Neural crest cell (in vitro differentiated cells): ENCODE measurements at places on chromosomes 5 and 9.

- DNase-seq: no peak
Measured at GRCh38 chr9:16133032-16133431, 580.2 kb downstream of the CCDC171 start.

DNA sequence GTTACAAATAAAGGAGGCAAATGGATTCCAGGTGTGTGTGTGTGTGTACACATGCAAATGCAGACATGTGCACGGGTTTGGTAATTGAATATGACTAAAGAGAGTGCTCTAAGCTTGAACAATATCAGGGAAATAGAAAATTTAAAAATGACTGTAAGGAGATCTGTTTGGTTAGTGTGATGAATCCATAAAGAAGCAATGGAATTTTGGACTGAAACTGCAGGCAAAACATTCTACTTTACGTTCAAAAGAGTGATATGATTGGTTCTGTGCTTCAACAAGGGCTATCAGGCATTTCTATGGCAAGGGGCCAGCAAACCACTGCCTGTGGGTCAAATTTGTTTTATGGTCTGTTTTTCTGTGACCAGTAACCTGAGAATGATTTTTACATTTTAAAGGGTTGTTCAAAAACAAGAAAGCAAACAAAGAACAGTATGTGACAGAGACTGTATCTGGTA, 332.8 kb upstream of the KLF9 start:
- no peak for DNase-seq

DNA sequence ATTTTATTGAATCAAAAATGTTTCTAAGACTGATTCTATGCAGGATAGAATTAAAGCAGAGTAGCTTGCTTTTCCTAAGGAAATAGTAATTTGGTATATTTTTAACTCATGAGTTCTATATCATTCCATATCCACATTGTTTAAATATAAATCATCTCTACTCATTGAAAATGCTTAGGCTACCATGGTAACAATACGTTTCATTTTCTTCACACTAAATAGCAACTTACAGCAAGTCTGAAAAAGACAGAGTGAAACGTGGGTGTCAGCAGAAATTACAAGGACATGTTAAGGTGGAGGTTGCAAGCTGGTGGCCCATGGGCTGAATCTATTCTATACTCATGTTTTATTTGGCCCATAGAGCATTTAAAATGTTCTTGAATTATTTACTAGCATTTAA, 487.9 kb downstream of the ARHGEF28 start:
- DNase-seq: no peak

GRCh38 chr5:144028636-144029035, 141.8 kb downstream of the YIPF5 start:
- no peak for DNase-seq

GRCh38 chr5:95725937-95726810, 5.0 kb upstream of the RHOBTB3 start:
- no peak for DNase-seq
